ENCODE measurements at places on chromosomes 3 and 15. TPM values are rescaled to one million over a fixed set of nuclear protein-coding genes. Genes with fewer than 3 reads are reported as not detected.

Gene PLAAT1
- 0.23 TPM for total RNA-seq

Gene C2CD4A
- not detected for total RNA-seq

Gene ATP8B4
- total RNA-seq: 0.42 TPM

Gene NR2E3
- under 0.01 TPM for total RNA-seq

Gene CDCP1
- 76.4 TPM for total RNA-seq

Gene TUSC7
- not detected for total RNA-seq

Gene ISL2
- 1.8 TPM for total RNA-seq

Gene ST8SIA2
- not detected for total RNA-seq

Gene PRTG
- total RNA-seq: 1.2 TPM

Gene AHSG
- under 0.01 TPM for total RNA-seq

Gene ZNF860
- total RNA-seq: 0.59 TPM

Gene KBTBD8
- 2.9 TPM for total RNA-seq

Gene FMN1
- under 0.01 TPM for total RNA-seq

Gene GABRB3
- 0.65 TPM for total RNA-seq

Gene SLC15A2
- 0.59 TPM for total RNA-seq

Gene OXSM
- total RNA-seq: 14.0 TPM

Data from smooth muscle cell of the umbilical artery (primary cell).